ENCODE measurements at places on chromosomes 12 and 14.

DNA sequence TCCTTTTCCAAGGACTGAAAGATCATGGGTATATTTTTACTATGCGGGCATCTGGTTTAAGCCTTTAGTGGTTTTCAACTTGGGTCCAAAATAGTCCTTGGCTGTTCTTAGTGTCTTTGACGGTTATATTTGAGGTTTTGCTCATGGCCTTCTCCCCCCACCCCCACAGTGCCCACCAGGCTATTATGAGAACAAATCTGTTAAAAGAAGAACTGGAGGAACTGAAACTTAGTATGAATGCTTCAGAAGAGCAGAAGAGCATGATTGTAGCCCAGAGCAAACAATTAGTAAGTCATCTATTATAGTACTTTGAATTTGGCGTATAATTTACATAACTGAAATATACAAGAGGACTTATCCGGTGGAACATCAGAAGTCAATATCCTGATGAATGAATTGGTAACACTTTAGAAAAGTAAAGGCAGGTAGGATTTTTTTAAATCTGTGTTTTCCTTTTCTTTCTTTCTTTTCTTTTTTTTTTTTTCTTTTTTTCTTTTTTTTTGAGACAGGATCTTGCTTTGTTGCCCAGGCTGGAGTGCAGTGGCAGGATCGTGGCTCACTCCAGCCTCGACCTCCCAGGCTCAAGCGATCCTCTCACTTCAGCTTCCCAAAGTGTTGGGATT is 71.8 kb upstream of the BCAT1 start:
- no peak for DNase-seq

DNA sequence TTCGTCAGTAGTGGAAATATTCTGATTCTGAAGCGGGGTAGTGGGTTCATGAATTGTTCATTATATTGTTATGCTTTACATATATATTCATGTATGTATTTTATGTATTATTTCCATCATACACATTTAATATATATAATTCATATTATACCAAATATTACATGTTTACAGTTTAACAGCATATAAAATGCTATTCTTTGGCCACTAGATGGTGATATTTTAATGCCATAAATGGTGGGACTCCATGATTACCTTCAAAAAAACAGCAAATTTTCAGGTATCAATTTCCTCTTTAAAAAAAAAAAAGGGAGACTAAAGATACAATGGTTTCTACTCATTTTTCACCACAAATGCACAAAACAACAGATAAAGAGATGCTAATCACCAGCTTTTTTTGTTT is 41.0 kb downstream of the BDKRB1 start:
- DNase-seq = no peak

DNA sequence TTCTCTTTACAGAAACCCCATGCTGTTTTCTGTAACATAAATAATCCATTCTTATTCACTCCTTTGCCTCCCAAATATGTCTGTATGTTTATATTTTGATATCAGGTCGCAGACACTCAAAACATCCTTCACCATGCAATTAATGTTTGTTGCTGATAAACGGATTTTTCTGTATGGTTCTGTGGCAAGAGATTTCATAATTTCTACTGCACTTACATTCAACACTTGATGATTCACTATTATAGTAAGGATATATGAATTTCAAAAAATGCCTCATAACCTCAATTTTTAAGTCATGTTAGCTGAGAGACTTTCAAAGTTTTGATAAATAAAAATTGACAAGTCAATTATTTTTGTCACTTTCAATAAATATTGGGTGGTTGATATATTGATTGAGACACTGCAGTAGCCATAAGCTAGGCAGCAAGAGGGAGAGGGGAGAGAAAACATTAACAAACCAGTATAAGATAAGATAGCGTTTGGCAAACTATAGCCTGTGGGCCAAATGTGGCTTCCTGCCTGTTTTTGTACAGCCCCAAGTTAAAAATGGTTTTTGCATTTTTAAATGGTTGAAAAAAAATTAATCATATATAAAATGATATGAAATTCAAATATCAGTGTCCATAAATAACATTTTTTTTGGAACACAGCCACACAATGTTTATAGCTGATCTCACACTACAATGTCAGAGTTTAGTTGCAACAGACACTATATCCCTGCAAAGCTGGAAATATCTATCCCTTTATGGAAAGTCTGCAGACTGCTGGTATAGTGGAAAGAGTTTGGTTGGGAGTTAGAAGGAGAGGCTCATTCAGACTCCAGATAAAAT is 18.3 kb downstream of the ALDH6A1 start:
- DNase-seq = no peak

DNA sequence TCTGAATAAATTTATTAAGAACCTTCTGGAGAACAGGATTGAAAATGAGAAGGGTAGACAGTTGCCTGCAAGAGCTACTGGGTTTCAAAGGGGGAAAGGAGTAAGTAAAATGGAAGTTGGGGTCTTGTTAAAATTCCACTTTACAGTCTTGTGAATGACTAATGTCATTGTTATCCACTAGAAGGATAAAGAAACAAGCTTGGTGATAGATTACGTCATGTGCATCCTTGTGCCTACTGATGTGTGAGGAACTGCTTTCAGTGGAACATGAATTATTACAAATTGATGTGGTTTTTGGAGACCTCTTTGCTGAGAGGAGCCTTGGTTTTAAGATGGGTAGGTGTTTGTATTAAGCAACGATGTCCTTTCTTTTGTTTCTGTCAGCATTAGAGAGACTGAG is 272.5 kb upstream of the PRICKLE1 start:
- DNase-seq = no peak

DNA sequence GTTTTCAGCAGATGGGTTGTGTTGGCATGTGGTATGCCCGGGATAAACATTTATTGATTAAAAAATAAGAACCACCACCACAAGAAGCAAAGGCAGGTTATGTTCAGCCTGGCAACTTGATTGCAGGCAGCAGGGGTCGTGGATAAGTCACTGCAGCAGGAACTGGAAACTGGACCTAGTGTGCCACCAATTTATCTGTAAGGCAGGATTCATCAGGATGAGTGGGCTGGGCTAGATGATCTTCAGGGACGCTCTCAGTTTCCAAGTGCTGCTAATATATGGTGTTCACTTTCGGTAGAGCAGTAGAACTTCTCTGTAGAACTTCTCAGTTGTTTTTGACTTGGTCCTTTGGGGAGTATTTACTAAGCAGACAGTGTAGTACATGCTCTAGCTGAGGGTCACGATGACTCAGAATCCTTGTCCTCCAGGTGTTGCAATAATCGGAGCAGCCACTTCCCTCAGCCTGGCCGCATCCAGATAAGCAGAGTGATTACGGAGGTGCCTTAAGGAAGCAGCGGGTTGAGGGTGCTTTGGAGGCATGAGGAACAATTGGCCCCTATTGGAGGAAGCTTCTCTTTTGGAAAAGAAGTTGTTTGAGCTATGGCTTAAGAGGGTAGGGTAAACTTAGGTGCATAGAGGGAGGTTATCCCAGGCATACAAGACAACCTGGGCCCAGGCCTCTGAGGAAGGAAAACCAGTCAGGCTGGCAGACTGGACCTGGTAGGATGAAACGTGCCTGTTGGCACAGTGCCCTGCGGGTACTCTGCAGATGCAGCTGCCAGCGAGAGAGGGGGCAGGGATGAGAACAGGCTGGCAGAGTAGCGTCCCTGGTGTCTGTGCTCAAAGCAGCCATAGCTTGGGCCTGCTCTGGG is 104.0 kb downstream of the GPR135 start:
- DNase-seq = no peak

GRCh38 chr14:42927313-42927712 is 1320.6 kb downstream of the LRFN5 start:
- no peak for DNase-seq

GRCh38 chr12:95942101-95942523 is 302 bp downstream of the CCDC38 start:
- no peak for DNase-seq

- no peak for DNase-seq
Observed at GRCh38 chr12:14957551-14958168, 3.7 kb downstream of the ARHGDIB start.

GRCh38 chr12:8677362-8677761 is 14.7 kb upstream of the MFAP5 start:
- no peak for DNase-seq

- DNase-seq = no peak
Observed at GRCh38 chr14:100298551-100299237, 7.5 kb downstream of the SLC25A29 start.

DNA sequence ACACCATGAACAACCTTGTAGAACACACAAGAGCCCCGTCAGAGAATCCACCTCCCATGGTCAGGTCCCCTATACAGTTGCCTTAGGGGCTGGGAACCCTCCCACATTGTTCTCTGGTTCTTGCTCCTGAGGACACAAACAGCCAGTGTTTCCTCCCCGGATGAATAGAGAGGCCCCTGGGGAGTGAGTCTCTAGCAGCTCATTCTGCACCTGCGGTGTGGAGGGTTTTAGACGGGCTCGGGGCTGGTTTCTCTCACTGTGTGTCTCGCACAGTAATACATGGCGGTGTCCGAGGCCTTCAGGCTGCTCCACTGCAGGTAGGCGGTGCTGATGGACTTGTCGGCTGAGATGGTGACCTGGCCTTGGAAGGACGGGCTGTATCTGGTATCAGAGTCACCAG is 1052.1 kb downstream of the TMEM121 start:
- no peak for DNase-seq

DNA sequence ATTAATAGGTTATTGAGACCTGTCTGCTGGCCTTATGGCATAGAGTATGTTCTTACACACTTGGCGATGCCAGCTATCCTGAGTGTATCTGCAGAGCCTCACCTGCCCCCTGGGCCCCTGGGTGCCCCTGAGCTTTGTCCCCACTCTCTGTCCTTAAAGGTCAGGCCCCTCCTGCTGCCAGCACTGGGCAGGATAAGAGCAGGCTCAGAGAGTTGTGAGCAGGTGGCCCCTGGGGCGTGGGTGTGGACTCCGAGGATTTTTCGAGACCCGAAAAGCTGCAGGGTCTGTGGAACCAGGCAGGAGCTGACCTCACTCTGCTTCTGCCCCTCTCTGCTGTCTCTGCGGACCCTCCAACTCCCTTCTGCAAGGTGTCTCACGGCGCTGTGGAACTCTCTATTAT is 8.2 kb downstream of the HIP1R start:
- no peak for DNase-seq

DNA sequence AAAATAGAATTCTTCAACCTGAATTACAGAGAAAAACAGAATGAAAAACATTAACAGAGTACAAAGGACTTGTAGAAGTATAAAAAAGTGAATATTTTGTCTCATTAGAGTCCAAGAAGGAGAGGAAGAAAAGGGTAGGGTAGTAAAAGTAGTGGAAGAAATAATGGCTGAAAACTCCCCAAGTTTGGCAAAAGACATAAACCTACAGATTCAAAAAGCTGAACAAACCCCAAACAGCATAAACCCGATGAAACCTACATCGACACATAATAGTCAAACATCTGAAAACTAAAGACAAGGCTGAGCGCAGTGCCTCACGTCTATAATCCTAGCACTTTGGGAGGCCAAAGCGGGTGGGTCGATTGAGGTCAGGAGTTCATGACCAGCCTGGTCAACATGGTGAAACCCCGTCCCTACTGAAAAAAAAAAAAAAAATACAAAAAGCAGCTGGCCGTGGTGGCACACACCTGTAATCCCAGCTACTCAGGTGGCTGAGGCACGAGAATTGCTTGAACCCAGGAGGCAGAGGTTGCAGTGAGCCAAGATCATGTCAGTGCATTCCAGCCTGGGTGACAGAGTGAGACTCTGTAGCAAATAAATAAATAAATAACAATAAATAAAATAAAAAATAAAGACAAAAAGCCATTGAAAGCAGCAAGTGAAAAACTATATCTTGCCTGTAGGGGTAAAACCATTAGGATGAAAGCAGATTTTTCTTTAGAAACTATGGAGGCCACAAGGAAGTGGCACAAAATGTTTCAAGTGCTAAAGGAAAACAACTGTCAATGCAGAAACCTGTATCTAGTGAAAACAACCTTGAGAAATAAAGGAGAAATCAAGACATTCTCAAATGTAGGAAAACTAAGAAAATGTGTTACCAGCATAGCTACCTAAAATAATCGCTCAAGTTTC is 11.4 kb downstream of the TIMM9 start:
- DNase-seq = no peak

DNA sequence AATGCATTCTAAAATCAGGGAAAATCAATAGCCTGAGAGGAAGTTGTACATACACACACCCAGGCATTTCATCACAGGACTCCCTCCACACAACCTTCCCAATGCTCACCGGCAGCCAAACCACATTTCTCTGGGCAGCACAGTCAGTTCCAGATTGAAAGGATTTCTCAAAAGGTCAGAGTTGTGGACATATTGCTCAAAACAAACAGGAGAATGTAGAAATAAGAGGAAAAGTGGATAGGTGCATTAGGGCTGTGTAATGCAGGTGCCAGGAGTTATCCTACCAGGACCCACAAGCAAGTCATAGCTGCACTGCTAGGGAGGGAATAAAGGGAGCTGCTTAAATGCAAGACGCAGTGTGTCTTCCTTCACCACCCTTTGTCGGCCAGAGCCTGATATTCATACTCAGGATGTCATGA is 62.9 kb downstream of the GCH1 start:
- DNase-seq = no peak

DNA sequence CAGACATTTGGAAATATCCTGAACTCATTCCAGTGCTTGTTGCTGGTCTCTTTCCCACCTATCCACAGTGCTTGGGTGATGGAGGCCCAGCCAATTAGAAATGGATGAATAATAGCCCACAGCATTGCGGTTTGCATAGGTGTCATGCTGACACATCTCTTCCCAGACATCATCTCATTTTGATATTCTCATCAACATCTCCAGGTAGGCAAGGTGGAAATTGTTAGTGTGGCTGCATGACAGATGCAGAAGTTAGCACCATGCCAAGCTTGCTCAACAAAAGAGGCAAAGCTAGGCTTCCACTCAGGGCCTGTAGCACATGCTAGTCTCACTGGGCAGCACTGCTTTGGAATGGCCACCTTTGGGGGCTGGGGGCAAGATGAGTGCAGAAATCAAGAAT is 1118.9 kb downstream of the VRK1 start:
- no peak for DNase-seq

GRCh38 chr14:91884664-91885063 is 17.3 kb upstream of the TC2N start:
- DNase-seq = no peak

Data from T-helper 17 cell (primary cell).